ENCODE measurements at places on chromosomes 5 and 9. TPM values are rescaled to one million over a fixed set of nuclear protein-coding genes. Genes with fewer than 3 reads are reported as not detected.

The FCHO2 gene
- total RNA-seq = 23.9 TPM

The SNX18 gene
- total RNA-seq = 46.7 TPM

The CD72 gene
- total RNA-seq = not detected

The RNF183 gene
- not detected for total RNA-seq

The ANKRD31 gene
- 0.07 TPM for total RNA-seq

The DRD1 gene
- total RNA-seq = not detected

The PDCD1LG2 gene
- 16.1 TPM for total RNA-seq

The GPR150 gene
- 0.29 TPM for total RNA-seq

The SHISAL2B gene
- total RNA-seq = not detected

The LECT2 gene
- total RNA-seq = not detected

The SLC6A7 gene
- total RNA-seq = not detected

The PTTG1 gene
- total RNA-seq = 329 TPM

The FABP6 gene
- total RNA-seq = not detected

The PCDHB9 gene
- total RNA-seq = 0.13 TPM

The LCN15 gene
- not detected for total RNA-seq

Measured in thoracic aorta endothelial cell (primary cell).